ENCODE measurements at places on chromosomes 7 and 10.

DNA sequence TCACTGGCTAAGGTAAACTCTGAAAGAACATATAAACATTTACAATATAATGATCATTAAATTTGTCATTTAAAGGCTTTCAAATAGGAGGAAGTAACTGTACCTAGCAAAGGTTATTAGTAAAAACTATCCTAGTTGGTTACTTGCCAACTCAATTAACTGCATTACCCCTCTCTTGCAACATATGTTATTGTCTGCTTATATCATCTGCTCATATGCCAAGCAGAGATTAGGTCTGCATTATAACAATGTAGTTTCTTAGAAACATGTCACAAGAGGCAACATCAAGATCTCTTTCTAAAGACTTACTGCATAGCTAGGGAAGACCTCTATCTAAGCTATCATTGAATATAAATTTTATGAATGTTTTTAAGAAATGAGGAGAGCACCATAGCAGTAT lies 132.5 kb downstream of the RELN start:
- no peak for DNase-seq

GRCh38 chr7:50908628-50909290 lies 126.1 kb upstream of the GRB10 start:
- DNase-seq: no peak

GRCh38 chr7:101618916-101619315 lies 10.2 kb downstream of the MYL10 start:
- DNase-seq: no peak

DNA sequence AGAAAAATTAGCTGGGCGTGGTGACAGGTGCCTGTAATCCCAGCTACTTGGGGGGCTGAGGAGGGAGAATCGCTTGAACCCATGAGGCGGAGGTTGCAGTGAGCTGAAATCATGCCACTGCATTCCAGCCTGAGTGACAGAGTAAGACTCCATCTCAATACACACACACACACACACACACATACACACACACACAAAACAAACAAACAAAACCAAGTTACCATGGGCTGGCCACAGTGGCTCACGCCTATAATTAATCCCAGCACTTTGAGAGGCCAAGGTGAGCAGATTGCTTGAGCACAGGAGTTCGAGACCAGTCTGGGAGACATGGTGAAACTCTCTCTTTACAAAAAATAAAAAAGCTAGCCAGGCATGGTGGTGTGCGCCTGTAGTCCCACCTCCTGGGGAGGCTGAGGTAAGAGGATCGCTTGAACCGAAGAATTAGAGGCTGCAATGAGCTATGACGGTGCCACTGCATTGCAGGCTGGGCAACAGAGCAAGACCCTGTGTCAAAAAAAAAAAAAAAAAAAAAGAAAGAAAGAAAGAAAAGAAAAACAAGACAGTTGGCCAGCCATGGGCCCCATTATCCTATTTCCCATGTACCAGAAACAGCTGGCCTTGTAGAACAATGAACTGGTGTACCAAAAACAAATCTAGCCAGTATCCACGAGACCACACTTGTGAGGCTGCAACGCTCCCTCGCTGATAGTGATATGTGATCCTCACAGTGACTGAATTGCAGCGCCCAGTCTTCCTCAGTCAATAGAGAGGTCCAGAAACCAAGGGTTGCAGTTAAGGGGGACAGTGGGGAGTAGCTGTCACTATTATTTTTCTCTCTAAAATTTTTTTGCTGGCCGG lies 6.6 kb upstream of the AGFG2 start:
- no peak for DNase-seq

GRCh38 chr10:11772575-11773288 lies 30.6 kb downstream of the ECHDC3 start:
- DNase-seq: no peak

DNA sequence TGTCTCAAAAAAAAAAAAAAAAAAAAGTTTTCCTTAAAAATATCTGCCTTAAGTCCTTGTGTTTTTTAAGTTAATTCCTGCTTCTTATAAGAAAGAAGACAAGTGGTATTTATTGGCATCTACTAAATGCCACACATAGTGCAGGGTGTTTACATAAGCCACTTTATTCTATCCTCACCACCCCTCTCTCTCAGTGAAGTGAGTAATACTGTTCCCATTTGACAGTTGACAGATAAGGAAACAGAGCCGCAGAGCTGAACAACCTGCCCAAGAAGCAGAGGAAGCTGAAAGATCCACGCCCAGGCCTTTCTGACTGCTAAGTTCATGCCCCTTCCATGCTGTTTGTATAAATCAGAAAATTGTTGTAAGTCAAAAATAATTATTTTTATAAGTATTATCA lies 54.1 kb downstream of the ABLIM1 start:
- peak; percentile 74 for DNase-seq

GRCh38 chr7:98285157-98286092 lies 3.9 kb downstream of the BRI3 start:
- DNase-seq: no peak

DNA sequence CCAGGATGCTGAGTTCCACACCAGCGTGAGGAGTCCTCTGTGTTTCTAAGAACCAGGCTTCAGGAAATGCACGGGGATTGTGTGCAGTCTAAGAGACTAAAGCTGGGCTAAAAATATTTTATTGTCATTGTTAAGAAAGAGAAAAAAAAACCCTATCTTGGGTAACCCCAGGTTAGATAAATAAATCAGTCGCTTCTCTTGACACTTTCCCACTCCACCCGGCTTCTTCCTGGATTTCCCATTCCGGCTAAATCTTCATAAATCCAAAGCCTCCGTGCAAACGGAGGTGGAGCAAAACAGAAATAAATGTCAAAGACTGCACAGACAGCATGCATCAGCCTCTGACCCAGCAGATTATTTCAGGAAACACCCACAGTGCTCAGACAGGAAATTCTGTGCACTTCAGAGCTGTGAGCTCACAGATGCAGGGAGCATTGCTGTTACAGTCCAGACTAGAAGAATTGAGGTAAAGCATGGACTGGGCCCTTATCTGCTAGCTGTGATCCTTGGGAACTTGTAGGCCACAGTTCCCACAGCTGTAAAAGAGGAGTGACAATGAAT lies 44.8 kb upstream of the GRID1 start:
- peak; percentile 52 for DNase-seq

GRCh38 chr7:84492098-84493034 lies 297.8 kb upstream of the SEMA3A start:
- DNase-seq: no peak

DNA sequence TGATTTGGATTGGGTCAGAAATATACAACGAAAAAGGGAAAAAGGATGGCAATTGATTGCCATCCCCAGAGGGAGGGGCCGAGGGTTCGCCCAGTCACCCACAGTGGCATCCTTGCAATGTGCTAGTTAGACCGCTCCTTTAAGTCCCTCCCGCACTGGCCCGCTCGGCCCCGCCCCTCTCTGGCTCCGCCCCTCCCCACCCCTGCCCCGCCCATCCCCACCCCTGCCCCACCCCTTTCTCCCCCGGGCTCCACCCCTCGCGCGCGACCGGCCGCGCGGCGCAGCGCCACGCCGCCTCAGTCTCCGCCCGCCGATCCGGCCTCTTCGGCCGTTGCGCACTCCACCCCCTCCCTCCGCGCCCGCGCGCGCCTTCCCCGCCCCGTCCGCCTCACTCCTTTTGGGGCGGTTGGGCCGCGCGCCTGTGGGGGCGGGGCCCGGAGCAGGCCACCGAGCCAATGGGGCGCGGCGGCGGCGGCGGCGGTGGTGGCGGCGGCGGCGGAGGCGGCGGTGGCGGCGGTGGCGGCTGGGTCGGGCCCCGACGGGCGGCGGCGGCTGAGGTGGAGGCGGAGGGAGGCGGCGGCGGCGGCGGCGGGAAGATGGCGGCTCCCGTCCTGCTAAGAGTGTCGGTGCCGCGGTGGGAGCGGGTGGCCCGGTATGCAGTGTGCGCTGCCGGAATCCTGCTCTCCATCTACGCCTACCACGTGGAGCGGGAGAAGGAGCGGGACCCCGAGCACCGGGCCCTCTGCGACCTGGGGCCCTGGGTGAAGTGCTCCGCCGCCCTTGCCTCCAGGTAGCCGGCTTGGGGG lies at the start of gene VKORC1L1:
Gene VKORC1L1, plus strand, starts transcription at position 299 of the 806 bp plus-strand sequence. Its CDS starts 298 bp downstream, at position 597.
- DNase-seq: peak; percentile 97

- DNase-seq: no peak
Observed at GRCh38 chr7:45258533-45259226, 101.1 kb downstream of the RAMP3 start.

- DNase-seq: no peak
Observed at GRCh38 chr7:68839014-68839413, 759.3 kb upstream of the AUTS2 start.

GRCh38 chr10:132065491-132066105 lies at the start of gene JAKMIP3:
Gene JAKMIP3, plus strand, starts transcription at chr10:132065946. Its CDS starts 38,863 bp downstream, at chr10:132104809.
- DNase-seq: no peak

DNA sequence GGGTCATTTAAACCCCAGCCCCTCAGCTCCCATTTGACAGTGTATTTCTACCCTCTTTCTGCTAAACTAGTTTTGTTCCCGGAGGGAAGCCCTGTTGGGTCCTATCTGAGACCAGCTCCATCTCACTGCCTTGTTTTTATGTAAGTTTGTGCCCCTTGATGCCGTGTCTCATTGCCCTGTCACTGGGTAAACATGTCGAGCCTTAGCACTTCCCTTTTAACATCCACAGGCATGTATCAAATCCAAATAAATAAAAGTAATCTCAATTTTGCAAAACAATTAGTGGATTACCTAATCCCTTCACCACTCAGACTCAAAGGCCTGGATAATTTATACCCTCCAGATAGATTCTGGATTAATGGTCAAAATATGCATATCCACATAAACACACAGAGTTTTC lies 115.7 kb downstream of the CACNA2D1 start:
- DNase-seq: no peak

GRCh38 chr7:111226800-111227199 lies 135.9 kb downstream of the LRRN3 start:
- no peak for DNase-seq

- DNase-seq: no peak
Observed at GRCh38 chr10:43599333-43599732, 6.9 kb upstream of the ZNF485 start.

DNA sequence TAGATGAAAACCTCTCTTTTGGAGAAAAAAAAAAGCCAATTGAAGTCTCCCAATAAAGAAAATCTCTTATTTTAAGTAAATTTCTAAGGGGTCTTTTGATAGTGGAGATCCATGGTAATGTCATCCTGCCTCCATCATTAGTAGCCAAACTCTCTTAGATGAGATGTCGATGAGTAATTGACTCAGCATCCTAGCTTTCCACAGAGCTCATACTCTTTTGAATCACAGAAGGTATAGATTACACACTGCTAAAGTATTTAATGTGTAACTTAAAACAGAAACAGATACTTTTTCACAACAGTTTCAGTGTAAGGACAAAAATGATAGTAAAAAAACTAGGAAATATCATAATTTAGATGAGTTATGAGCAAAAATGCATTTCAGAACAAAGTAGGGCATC lies 19.4 kb downstream of the MAGI2 start:
- no peak for DNase-seq

DNA sequence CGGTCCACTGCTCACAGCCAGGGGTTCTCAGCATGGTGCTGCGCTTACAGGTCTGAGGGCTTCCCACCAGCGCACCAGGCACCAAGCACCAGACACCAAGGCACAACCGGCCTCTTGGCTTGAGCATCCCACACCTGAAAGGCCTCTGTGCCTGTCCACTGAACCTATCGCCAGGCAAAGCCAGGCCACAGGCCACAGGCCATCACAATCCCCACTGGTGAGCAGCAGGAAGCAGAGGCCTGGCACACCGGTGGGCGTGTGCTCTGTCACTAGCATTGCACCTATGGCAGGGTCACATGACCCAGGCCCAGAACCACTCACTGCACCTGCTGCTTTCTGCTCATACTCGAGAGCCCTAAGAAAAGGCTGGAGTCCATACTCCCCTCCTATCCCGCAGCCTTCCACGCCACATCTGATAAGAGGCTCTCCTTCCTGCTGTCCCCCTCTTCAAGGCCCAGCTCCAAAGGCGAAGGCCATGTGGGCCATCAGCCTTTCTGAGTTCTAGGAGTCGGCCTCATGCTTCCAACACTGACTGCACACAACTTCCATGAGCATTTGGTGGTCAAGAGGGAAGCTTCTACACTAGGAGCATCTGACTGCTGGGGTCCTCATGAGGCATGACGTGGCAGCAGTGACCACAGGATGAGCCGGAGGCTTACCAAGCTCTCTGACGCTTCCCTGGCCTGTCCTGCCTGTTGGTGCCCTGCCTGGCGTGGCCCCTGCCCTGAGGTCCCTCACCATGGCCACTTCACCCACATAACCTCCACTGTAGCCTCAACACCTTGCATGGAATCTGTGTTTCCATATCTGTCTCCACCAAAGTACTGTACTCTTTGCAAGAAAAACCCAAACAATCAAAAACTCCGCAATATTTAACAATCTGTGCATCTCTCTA lies 166.3 kb downstream of the TNS3 start:
- DNase-seq: no peak

GRCh38 chr10:118633786-118634185 lies 38.3 kb upstream of the PRLHR start:
- DNase-seq: no peak

- no peak for DNase-seq
Observed at GRCh38 chr7:104254696-104255095, 46.9 kb upstream of the ORC5 start.

- DNase-seq: no peak
Observed at GRCh38 chr7:69677054-69677852, 79.0 kb downstream of the AUTS2 start.

DNA sequence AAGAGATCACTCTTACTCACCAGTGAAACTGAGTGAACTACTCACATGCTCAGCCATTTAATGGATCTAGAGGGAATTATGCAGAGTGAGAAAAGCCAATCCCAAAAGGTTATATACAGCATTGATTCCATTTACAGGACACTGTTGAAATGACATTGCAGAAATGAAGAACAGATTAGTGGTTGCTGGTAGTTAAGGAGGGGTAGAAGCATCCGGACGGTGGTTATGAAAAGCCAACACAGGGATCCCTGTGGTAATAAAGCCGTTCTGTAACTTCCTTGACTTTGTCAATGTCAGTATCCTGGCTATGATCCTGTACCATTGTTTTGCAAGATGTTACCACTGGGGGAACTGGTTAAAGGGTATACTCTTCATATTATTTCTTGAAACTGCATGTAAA lies 253.4 kb downstream of the USP6NL start:
- no peak for DNase-seq

- DNase-seq: no peak
Observed at GRCh38 chr10:6146013-6146785, 56.5 kb upstream of the PFKFB3 start.

GRCh38 chr10:71771821-71772617 lies 1.3 kb downstream of the VSIR start:
- no peak for DNase-seq

- DNase-seq: no peak
Observed at GRCh38 chr10:121078672-121079102, 227.5 kb downstream of the WDR11 start.

- DNase-seq: no peak
Observed at GRCh38 chr7:105786520-105787470, 89.6 kb downstream of the ATXN7L1 start.

- no peak for DNase-seq
Observed at GRCh38 chr10:90858461-90858968, 676 bp upstream of the HTR7 start.

GRCh38 chr7:37089972-37090371 lies 358.7 kb downstream of the ELMO1 start:
- no peak for DNase-seq
